ENCODE measurements at places on chromosomes 2 and 18.

DNA sequence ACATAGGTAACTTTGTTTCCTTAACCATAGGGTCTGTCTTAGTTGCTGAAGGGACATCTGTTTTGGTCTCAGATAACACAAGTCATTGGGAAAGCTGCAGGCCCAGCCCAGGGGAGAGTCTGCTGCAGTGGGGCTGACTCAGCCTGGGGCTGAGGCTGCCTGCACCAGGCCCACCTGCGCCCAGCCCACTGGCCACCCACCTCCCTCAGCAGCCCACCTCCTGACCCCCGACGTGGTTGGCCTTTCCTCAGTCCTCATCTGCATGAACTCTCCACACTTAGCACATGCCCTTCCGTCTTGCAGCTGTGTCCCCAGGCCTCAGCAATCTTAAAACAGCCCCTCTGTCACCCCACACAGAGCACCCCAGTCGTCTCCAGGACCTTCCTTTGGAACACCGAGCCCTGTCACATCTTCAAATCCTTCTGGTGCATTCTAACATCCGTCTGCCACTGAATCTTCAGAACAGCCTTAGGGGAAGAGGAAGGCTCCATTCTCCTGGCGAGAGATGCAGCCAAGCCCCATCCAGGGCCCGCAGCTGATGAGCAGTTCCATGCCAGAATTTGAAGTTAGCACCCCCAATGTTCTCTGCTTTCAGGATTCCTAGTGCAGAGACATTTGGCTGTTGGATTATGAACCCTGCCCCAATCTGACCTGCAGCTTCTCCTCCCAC, 231.4 kb downstream of the SEPTIN10 start:
- DNase-seq = no peak

DNA sequence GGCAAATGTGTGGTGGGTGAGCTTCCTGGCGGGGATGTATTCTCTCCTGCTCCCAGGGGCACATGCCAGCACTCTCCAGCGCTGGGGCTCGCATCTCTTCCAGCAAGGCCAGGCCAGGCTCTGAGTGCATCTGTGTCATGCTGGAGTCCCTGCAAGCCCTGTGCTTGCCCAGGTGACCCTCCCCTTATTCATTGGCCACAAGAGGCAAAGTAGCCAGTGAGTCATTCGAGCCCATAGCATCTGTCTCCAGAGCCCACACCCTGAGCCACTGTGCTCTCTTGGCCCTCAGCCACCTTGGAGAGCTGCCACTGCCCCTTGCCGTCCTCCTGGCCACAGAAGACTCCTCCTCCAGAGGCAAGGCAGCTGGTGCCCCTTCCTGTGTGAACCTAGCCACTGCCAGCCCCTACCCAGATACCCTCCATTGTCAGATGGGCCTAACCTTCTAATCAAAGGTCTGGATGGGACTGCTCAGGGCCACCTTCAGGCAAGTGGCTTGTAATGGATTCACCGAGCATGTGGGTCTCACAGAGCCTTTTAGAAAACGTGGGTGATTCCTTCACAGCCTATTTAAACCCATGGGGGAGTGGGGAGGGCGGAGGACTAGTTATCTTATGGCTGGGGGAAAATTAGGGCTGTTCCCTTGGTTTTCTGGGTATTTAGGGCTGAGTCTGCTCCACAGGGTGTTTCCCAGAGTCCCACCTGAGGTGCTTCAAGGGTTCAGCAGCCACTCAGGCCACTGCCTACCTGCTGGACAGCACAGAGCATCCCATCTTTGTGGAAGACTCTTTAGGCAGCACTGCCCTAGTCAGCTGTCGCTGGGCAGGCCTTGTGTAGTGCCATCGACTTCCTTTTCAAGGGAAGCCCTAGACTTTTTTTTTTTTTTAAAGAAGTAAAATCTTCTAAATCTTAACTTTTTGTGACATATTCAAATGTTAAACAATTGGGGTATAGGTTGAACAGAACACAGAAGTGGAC, 137.4 kb downstream of the ACOXL start:
- no peak for DNase-seq

GRCh38 chr2:163943403-163944346, 207.9 kb upstream of the FIGN start:
- DNase-seq = no peak

DNA sequence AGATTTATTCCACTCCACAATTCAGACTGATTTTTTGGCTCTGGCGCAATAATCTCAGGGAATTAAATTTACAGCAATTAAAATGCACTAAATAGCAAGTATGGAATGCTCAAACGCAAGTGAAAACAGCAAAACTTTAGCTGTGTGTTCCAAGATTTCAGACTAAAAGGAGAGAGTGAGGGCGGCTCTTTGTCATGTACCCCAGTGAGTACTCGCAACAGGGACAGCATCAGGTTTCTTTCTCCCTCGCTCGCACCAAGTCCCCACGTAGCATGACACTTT, 1.1 kb downstream of the ROCK2 start:
- no peak for DNase-seq

DNA sequence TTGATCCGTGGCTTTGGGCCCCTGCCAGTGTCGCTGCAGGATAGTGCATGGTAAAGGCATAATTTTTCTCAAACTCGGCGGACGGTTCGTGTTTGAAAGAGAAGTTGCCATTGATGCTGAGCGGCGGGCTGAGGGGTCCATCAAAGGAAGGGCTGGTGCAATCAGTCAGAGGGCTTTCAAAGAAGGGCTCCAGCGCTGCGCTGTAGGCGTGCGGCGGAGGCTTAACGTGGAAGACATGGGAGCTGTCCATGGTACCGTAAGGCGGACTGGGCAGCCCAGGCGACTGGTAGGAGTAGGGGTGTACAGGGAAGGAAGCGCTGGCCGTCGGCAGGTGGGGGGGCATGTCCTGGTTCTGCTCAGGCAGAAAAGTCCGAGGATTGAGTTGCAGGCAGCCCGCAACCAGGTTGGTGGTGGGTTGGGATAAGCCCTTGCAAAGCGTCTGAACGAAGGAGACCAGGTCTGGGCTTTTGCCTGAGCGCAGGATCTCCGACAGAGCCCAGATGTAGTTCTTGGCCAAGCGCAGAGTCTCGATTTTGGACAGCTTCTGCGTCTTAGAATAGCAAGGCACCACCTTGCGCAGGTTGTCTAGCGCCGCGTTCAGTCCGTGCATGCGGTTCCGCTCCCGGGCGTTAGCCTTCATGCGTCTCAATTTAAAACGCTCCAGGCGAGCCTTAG, 2.3 kb downstream of the NEUROD1 start:
- no peak for DNase-seq

GRCh38 chr2:237931205-237931721, 35.6 kb upstream of the UBE2F start:
- no peak for DNase-seq

- no peak for DNase-seq
Observed at GRCh38 chr2:234458466-234458865, 38.4 kb downstream of the ARL4C start.

DNA sequence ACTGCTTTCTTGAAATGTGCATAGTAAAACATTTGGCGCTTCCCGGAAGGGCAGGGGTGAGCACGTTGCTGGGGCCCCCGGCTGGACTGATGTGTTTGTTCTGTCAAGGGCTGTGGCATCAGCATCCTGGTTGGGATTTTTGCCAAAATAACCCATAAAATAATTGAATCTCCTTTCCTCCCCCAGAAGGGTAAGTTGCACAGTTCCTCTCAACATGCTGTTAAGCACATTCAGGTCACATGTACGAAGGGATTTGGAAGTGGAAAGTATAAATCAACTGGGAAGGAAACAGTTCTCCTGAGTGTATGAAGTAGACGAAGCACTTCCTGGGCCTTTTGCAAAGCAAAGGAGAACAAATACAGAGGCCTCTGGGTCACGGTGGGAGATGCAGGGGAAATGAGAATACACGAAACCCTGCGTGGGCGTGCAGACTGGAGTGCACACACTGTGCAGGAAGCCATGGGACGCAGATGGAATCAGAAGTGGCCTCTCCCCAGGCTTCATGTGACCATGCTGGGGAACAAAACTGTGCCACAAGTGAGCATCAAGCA, 183.9 kb downstream of the LPIN1 start:
- no peak for DNase-seq

- no peak for DNase-seq
Observed at GRCh38 chr18:47953471-47953931, 23.0 kb upstream of the SMAD2 start.
